ENCODE measurements at places on chromosomes 16 and 17.
A peak's percentile ranks its signal among the peaks of the same experiment; 100 is the strongest.

DNA sequence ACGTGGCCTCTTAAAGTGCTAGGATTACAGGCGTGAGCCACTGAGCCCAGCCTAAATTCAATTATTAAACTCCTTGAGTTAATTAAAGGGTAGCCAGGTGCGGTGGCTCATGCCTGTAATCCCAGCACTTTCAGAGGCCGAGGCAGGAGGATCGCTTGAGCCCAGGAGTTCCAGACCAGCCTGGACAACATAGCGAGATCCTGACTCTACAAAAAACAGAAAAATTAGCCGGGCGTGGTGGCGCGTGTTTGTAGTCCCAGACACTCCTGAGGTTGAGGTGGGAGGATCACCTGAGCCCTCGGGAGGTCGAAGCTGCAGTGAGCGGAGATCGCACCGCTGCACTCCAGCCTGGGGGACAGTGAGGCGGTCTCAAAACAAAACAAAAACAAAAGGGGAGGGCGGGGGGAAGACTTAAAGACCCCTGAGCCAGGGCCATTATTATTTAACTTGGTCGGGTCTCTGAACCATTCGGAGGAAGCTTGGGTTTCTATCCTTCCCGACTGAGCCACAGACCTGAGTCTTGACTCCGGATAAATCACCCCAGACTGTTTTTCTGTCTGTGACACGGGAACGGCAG lies 19.5 kb downstream of the BCL7C start:
- DNase-seq, result peak; percentile 32

DNA sequence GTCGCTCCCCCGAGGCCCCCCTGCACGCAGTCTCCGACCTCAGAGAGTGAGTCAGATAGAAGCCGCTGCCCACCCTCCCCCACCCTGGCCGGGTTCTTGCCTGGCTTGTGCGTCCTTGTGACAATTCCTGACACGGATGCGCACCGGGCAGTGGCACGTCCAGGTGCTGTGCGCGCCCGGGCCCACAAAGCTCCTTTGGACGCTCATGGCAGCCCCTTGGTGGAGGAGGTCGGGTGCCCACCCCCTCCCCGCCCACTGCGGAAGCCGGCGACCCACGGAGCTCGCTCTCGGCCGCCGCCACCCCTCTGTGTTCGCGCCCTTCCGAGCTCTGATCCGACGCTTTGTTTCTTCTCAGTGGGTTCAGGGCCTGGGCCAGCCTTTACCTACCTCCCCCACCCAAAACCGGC lies 662 bp upstream of the TUBB3 start:
- DNase-seq, result peak; percentile 61

- DNase-seq, result peak; percentile 40
Measured at GRCh38 chr16:84507011-84507982, 2.8 kb upstream of the MEAK7 start.

- DNase-seq, result no peak
Measured at GRCh38 chr17:61221181-61221580, 178.5 kb upstream of the TBX2 start.

GRCh38 chr17:11031787-11032186 lies 193.9 kb upstream of the PIRT start:
- no peak for DNase-seq
